Islet precursor cell (in vitro differentiated cells): ENCODE measurements at places on chromosomes 2 and 18.

- DNase-seq: no peak
Measured at GRCh38 chr2:50951437-50951836, 80.5 kb downstream of the NRXN1 start.

DNA sequence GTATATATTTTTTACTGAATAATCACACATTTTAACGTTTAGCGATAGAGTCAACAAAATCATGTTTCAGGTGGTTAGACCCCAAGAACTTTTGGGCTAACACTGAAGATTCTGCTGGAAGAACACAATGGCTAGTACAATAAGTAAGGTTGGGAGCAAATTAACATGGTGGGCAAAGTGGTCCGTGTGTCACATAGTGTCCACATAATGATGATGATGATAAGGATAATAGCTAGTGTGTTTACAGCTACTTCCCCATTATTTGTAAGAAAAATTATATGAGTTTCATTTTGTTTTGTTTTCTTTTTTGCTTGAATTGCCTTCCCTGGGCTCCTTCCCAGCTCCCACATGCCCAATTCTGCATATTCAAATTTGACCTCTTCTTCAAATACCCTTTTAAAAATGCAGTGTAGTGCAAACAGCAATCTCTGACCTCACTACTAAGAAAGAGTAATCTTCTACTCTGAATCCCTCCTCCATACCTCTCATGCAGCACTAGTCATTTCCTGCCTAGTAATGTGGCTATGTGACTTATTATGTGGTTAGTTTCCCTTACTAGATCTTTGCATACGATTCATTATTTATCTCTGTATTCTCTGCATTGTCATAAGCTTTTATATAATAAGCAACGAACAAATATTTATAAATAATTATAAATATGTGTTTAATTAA, 16.9 kb upstream of the VPS54 start:
- DNase-seq: no peak

- no peak for DNase-seq
Measured at GRCh38 chr2:69483696-69484095, 46.5 kb upstream of the NFU1 start.

DNA sequence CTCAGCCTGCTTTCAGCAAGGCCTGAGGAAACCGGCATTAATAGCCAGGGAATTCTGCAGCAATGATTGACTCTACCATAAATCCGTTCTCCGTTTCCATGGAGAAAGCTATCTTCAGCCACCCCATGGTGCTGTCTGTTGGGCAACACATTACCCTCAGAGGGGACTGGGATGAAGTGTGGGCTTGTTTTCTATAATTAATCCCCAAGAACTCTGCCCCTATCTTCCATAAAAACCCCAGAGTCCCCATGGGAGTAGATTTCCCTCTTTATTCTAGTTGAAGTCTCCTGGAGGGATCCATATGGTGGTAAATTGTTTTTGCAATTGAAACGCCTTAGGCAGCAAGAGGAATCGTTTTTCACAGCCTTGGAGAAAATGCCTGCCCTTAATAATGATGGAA, 9.2 kb downstream of the G6PC2 start:
- DNase-seq: no peak

DNA sequence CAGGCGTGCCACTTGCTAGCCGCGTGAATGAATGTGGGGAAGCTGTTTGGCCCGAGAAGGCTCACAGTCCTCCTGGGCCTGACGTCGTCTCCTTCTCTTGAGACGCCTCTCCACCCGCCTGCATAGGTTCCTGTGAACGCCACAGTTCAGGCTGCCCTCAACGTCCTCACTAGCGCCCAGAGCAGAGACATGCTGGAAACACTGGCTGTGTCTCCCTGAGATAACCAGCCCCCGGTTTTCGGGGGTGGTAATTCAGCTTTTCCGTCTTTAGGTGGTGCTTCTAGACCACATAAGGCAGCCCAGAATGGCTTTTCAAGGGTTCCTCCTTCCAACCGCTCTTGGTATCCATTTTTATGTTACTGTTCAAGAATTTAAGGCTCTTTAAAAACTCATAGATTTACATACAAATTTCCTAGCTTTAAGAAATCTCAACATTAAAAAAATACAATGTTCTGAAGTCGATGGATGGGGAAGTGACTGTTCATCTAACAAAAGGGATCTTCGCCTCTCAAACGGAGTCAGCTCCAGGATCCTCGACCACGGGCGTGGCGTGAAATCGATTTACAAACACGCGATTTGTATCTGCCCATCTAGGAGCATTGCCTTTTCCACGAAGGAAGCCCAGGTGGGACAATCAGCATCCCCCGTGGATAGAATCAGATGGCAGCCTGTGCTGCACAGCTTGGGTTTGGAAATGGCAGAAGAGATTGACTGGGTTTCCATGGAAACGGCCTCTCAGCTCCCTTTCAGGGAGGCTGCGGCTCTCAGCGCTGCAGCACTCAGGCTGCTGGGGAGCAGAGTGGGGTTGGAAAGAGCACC, 110.6 kb upstream of the PXDN start:
- DNase-seq: peak; percentile 86

- no peak for DNase-seq
Measured at GRCh38 chr2:49857371-49858112, 703.2 kb upstream of the FSHR start.

DNA sequence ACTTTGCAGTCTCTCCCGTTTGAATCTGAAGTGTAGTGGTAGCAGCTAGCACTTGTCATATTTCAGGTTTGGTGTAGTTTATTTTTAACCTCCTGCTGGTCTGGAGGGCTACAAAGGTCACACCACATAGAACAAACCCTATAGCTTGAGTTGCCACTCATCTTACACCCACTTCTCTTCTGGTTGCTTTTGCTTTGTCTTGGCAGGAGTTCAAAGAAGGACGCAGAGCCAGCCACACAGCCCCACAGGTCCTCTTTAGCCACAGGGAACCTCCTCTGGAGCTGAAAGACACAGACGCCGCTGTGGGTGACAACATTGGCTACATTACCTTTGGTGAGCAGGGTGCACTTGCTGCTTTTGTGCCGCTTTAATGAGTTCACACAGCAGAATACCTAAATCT, 15.6 kb upstream of the GPBAR1 start:
- no peak for DNase-seq

DNA sequence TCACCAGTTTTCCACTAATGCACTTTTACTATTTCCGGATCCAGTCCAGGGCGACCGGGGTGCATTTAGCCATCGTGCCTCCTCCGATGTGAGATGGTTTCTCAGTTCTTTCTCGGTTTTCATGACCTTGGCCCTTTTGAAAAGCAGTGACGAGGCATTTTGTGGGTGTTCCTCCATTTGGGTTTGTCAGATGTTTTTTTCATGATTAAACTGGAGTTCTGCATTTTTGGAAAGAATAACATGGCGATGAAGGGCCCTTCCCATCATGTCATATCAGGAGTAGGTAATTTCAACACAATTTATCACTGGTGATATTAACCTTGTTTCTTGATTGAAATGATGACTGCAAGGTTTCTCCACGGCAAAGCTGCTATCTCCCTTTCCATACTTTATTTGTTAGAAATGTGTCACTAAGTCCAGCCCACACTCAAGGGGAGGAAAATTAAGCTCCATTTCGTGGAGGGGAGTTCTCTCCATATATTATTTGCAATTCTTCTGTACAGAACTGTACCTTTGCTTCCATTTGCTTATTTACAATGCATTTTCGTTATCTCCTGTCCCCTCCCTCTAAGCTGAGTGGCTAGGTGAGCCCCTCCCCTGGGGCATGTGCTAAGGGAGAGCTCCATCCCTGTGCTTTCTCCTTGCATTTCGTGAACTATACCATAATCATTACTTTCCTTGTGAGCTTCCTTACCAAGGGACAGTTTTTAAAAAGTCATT, 8.9 kb upstream of the KLF11 start:
- DNase-seq: no peak

GRCh38 chr2:124034265-124034664, 9.2 kb downstream of the CNTNAP5 start:
- DNase-seq: no peak

DNA sequence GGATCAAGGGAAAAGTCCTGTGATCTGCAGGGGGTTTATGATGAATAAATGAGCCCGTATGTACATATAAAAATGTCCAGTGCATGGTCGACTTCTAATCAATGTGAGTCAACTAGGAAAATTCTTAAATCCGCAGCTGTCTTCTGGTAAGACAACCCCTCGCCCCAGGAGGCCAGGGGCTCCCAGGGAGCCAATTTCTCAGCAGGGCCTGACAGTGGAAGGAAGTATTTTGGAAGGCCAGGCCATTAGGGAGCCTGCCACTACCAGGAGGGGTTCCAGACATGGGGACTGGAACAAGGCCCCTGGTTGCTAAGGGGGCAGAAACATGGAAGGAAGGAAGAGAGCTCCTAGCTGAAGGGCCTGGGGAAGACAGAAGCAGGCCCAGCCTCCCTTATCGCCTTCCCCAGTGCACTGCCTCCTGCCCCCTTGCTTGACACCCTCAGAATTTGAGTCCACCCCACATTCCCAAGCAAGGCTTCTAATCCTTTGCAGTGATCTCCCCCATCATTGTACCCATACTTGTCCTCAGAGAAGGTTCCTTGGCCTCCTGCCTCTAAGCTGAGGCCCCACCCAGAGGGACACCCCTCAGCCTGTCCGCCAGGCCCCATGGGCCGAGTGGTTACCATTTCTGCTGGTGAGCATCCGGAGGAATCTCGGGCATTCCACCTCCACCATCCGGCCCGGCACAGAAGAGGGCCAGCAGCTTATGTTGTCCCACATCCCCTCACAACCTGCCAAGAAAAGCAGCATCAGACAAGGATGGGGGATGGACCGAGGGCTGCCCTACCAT, 45.9 kb downstream of the SCTR start:
- DNase-seq: peak; percentile 48

GRCh38 chr2:188551671-188552070, 260.0 kb downstream of the GULP1 start:
- no peak for DNase-seq

DNA sequence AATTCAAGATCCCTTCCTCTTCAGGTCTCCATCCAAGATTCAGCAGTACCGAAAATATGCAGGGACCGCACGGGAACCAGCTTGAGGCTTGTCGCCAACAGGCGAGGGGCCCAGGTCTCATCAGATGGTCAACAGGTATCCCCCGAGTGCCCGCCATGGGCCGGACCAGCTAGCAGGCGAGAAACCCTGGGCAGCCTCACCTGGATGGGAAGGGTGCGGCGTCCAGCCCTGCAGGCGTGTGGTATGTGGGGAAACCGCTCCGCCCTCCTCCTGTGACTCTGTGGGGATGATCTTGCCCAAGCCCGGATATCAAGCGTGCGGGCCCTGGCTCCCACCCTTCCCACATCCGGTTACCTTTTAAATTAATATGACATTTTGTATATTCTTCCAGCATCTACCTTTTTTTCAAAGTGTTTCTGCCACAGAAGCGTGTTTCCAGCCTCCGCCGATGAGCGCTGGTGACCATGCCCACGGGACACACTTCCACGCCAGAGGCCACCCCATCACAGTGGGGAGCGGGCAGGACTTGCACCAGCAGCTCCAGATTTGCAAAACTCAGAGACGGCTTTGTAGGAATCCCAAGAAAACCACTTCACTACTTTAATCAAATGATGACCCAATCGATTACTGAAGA, 33.2 kb downstream of the ZNF516 start:
- no peak for DNase-seq

GRCh38 chr18:47286776-47287410, 35.4 kb upstream of the SKOR2 start:
- no peak for DNase-seq

- DNase-seq: no peak
Measured at GRCh38 chr2:144615866-144616565, 96.1 kb upstream of the ZEB2 start.

DNA sequence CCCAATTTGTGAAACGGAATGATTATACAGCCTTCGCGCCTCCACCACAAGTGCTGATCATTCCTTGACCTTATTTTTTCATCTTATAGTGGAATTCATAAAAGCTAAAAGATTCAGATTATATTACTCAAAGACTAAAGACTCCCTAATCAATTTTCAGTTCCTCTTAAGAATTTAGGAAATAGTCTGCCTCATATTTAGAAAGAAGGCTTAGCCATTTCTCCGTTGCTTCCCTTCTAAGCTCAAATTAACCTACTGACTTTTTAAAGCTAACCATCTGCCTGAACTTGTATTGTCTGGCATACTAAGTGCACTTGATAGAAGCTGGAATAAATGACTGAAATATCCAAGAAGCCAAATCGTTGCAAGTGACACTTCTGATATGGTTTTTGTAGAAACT, 44.7 kb downstream of the HNRNPLL start:
- DNase-seq: no peak

- DNase-seq: peak; percentile 56
Measured at GRCh38 chr2:234954551-234954992, 2.8 kb downstream of the SH3BP4 start.

DNA sequence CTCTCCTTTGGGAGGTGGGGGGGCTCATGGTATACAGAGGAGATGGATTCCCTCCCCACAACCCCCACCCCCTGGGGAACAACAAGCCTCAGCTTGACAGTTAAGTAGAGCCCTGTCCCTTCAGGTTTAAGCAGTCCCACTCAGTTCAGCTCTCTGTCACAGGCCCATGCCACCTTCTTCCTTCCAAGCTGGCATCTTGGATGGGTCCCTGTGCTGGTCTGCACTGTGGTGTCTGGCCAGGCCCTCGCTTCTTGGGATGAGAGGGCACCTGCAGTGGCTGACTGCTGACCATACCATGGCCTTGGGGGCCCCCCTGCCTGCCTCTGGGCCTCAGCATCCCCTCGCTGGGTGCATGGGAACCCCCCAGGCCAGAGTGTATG, 20.4 kb upstream of the GPR17 start:
- no peak for DNase-seq

DNA sequence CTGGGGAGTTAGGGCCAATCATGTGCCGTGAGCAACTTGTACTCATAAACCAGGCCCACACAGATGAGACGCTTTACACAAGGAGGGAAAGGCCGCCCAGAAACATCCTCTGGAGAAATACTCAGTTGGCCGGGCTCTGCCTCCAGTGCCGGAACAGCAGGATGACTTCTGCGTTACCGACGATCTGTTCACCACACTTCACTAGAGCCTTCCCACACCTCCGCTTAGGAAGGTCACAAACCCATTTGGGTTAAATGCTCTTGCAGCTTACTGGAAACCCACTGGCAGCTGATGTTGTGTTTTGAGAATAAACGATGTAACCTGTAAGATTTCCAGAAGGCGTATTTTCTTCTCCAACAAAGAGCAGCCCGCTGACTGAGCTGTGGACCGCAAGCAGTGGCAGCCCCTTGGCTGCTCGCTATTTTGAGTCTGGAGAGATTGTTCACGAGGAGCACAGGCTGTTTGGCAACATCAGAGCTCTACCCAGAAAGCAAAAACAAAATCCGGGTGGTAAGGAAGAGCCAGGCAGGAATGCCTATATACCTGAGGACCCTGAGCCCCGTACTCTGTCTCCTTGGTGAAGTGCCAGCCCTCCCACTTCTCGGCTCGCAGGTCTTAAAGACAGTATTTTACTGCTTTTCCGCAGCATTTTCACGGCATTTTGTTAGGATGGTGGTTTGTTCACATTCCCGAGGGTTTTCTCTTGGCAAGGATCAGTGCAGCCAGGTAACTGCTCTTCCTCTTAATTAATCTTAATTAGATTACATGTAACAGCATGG, 44.0 kb downstream of the COLEC12 start:
- DNase-seq: no peak
